HTR-8/SVneo (cell line): ENCODE measurements at places on chromosomes 2 and 18.

GRCh38 chr2:48721158-48721557 is 34.4 kb downstream of the LHCGR start:
- DNase-seq: no peak

DNA sequence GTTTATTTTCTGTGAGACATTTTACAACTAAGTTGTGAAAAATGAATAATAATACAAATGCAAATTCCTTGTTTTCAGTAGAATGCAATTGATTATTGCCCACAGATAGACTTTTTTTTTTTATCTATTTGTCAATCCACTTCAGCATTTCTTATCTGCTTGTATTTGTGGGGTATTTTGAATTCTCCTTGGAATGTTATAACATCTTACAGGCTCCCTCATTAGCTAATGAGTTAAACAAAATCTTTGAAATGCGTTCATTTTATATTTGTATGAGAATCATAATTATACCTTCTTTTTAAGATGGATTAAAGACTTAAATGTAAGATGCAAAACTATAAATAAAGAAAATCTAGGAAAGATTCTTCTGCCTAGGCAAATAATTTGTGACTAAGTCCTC is 114.2 kb downstream of the CALCRL start:
- DNase-seq: no peak

DNA sequence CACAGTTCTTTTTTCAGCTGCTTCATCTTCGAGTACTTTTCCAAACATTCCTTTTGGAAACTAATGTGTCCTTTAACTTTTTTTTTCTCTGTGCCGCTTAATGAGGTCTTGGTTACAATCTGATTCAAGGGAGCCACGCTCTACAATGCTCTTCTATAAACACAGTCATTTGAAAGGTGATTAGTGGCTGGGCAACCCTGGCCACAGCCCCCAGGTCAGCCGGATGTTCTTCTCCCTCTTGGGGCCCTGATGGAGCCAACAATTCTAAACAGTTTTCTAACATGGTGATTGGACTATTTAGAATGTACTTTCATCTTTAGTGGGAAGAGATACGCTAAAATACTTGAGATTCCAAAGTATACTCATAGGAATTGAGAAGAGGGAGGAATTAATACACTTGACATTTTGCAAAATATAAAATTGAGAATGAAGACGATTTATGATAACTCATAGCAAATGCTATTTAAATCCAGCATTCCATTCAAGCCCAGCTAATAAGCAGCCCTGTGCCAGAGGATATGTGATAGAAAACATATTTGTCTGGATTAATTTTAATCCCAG is 83.7 kb upstream of the MBOAT2 start:
- DNase-seq: peak; percentile 61

DNA sequence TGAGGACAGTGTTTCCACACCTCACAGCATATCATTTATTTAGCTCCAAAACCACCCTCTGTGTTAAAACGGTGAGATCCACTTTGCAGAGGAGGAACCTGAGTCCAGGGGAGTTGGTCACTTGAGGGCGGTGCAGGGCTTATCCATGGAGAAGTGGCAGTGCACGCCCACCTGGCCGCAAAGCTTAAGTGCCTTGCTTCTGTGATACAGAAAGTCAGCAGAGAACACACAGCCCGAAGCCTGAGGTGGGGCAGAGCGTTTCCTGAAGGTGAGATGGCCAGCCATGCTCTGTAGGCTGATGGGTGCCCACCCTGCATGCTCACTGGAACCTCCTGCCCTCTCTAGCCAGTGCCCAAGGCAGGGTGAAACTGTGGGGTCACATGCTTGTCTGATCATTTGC is 87.3 kb downstream of the SH3RF3 start:
- no peak for DNase-seq

- DNase-seq: no peak
These were observed 17.3 kb upstream of the B3GNT7 start for GRCh38 chr2:231378026-231378722.
